GM04504 (cell line): ENCODE measurements at places on chromosomes 3 and 15.
A peak's percentile ranks its signal among the peaks of the same experiment; 100 is the strongest.

GRCh38 chr3:76131396-76132153 is 346.2 kb upstream of the ZNF717 start:
- no peak for DNase-seq

DNA sequence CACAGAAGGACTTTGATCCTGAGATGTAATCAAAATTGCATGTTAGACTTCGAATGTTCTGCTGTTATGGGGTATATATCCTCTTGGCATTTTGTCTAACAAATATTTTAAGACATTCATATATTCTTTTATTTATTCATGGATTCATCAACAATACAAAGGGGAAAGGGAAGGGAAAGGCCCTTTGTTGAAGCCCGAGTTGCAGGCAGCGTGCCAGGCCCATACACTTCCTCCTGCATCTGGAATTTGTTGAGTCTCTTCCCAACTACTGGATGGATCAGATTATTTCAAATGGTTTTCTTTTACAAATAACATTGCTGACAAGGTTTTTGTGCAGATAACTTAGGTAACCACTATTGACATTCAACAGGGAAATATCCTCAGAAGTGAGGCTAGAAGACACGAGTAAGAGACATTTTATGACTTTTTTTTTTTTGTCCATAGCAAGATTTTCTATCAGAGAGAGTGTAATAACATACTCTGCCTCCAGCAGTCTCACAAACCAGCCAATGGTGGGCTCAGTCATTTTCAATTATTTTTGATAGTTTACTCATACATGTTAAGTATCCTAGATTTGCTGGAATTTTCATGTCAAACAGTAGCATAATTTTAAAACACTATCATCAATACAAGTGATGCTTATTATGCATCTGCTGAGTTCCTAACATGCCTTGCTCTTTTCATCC is 94.3 kb downstream of the RPL39L start:
- DNase-seq = no peak

- no peak for DNase-seq
Measured at GRCh38 chr3:196969134-196969659, 564 bp upstream of the PIGZ start.

DNA sequence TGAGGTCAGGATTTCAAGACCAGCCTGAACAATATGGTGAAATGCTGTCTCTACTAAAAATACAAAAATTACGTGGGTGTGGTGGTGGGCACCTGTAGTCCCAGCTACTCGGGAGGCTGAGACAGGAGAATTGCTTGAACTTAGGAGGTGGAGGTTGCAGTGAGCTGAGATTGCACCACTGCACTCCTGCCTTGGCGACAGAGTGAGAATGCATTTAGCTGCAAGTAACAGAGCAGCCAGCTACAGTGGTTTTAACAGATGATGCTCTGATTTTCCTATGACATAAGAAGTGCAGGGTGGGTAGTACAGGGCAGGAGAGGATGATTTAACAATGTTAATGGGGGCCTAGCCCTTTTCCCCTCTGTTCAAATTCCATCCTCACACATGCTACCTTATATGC is 267.9 kb downstream of the RPLP1 start:
- DNase-seq = no peak

- DNase-seq = no peak
Measured at GRCh38 chr3:140899363-140899762, 42.3 kb upstream of the SLC25A36 start.

GRCh38 chr15:68797599-68798345 is 22.9 kb downstream of the ANP32A start:
- no peak for DNase-seq

DNA sequence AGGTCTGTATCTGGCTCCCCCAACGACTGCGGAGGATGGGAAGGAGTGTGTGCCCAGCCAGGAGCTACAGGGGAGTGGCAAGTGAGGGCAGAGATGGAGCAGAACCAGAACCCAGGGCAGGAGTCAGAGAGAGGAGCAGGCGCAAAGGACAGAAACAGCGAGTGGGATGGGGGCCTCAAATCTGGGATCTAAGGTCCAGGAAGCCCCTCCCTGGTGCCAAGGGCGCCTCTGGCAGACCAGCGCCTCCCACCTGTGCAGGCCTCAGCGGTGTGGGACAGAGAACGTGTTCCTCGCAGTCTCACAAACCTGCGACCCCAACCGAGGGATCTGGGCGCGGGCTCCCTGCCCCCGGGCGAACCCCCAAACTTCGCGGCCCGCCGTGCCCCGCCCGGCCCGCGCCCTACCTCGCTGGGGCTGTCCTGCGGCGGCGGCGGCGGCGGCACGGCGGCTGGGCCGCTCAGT is 301 bp downstream of the PCBP4 start:
- DNase-seq = no peak

DNA sequence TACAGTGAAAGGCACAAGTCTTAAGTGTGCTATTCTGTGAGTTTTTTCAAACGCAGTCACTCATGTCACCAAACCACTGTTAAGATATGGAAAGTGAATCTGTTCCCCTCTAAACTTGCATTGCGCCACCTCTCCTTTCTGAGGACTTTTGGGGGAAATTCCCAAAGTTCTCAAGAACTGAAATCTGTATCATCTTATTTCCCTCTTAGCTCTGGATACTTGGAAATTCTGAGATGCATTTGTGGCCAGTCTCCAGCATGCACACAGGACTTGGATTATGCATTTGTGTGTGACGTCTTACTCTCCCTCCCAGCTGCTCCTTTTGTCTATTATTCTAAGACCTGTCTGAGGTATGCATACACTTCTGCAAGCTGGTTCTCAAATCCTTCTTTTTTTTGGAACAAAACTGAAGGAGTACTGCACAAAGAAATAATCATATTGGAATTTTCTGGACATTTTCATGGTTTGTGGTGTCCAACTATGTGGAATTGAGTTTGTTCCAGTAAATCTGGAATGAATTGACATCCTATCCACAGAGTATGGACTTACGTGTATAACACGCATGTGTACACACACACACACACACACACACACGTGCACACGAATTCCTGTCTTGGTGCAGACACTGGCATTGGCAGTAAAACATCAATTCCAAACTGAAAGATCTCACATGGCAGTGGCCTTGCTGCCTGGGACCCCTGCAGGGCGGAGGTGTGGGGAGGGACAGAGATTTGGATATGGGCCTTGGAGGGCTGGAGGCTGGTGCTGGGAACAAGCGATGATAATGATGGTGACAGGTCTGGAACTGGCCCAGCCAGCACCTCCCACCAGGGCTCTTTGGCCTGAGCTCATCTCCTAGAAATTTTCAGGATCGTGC is 8.2 kb upstream of the LCTL start:
- DNase-seq = peak; percentile 68

DNA sequence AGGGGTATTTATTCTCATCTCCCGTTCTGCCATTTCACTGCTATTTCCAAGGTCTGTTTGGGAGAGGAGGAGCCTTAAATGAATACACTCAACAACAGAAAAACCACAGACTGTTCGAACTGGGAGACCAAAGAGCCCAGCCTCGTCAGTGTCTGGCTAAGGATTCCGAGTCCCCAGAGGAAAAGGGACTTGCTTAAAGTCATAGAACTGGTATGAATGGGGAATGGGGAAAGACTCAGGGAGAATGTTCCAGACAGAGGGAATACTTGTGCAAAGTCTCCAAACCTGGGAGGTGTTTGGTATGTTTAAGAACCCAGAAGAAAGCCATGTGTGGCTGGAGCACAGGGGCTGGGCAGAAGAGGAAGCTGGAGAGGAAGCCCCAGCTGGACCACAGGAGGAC is 46.9 kb downstream of the FAM43A start:
- DNase-seq = no peak

GRCh38 chr3:114120211-114120610 is 58.6 kb downstream of the DRD3 start:
- no peak for DNase-seq

GRCh38 chr3:15427981-15428380 is 583 bp downstream of the EAF1 start:
- DNase-seq = no peak

- no peak for DNase-seq
Measured at GRCh38 chr3:17629400-17629799, 113.0 kb downstream of the TBC1D5 start.

DNA sequence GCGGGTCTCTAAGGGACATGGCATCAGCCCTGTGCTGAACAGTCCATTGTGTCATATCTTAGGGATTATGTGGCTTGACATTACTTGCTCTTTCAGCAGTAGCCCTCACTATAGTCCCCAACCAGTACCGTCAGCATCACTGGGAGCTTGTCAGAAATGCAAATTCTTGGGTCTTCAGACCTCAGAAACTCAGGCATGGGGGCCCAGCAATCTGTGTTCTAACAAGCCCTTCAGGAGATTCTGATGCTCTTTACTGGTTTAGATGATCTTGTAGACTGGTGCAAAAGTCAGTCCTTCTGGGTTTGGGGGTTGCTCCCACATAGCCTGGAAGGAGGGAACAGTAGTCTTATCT is 39.0 kb upstream of the TRAK1 start:
- DNase-seq = no peak

DNA sequence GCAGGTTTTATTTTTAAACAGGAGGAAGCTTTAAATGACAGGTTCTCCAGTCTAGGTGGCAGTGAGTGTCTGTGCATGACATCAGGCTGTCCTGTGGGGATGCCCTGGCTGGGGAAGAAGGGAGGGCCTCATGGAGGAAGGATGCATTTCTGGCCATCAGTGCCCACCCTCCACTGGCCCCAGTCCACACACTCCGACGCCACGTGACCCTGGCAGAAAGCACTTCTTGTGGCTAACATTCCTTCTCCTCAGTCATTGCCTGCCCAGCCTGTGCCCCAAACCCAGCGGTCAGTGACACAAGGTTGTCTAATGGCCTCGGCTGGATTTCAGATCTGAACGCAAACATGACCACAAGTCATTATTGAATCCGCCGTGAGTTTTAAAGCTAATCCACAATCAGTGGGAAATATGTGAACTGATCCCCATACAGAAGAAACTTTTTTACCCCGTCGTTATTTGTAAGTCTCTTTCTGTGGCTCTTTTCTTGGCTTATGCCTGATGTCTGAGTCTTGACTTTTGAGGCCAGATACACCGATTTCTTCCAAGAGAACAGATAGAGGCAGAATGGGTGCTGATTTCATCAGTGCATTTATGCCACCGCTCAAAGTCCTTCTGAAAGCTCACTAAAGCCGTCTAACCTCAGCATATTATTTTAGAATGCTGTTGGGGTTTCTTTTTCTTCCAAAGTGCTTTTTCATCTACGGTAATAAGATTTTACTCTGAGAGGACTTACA is 17.3 kb upstream of the LRRK1 start:
- no peak for DNase-seq

- DNase-seq = peak; percentile 98
Measured at GRCh38 chr15:101201411-101202174, 50.3 kb downstream of the CHSY1 start.

- no peak for DNase-seq
Measured at GRCh38 chr3:13863965-13864595, 15.8 kb downstream of the WNT7A start.

DNA sequence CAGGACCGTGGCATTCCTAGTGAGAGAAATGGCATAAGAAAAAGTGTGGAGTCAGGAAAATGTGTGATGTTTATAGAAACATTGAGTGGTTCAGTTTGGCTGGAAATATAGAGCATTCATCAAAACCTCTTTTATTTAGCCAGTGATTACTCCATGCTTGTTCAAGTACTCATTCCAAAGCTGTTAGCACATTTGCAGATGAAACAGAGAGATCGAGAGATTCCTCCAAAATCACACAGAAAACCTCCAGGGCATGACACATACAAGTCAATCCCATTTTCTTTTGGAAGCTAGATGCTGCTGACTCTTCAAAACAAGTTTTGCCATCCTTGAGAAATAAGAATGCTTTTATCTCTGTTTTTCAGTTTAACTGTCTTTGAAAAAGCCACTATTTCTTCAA is 11.5 kb upstream of the MB21D2 start:
- DNase-seq = no peak

DNA sequence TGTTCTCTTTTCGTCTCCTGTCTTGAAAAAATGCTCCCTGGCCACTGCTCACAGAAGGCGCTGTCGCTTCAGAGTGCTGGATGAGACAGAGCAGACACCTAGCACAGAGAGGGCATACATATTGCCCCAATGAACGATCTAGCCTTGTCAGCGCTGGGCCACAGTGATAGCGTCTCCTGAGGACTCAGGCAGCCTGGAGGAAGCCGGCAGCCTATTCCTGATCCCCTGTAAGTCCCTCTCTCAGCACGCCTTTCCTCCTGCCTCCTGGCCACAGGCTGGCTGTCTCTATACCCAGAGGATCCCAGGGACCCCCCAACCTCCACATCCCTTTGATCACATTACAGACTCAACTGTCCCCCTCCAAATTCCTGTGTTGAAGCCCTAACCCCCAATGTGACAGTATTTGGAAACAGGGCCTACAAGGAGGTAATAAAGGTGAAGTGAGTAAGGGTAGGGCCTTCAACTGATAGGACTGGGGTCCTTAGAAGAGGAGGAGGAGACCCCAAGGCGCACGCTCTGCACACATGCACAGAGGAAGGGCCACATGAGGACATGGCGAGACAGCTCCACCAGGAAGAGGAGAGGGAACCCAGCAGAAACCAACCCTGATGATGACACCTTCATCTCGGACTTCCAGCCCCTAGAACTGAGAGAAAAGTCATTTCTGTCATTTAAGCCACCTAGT is 7.5 kb downstream of the PLA2G4F start:
- DNase-seq = no peak

- no peak for DNase-seq
Measured at GRCh38 chr3:10232137-10232536, 16.1 kb upstream of the TATDN2 start.

DNA sequence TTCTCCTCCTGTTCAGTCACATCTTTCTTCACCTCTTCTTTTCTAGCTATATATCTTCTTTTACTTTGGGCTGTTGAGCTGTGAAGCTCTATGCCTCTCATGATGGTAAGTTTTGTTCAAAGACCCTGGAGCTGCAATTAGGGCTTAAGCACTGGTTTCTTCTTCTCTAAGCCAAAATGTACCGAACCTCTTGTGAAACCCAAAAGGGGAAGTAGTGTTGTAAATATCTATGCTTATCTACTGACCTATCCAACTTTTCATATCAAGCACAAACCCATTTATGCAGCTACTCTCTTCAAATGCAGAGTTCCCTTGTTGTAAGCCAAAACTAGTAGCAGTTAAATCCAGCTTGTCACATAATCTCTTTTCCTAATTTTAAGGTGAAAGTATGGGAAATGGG is 123.6 kb upstream of the CD96 start:
- no peak for DNase-seq

GRCh38 chr3:66655044-66655443 is 154.2 kb upstream of the LRIG1 start:
- DNase-seq = no peak

- no peak for DNase-seq
Measured at GRCh38 chr15:68679161-68679560, 100.4 kb downstream of the CORO2B start.

DNA sequence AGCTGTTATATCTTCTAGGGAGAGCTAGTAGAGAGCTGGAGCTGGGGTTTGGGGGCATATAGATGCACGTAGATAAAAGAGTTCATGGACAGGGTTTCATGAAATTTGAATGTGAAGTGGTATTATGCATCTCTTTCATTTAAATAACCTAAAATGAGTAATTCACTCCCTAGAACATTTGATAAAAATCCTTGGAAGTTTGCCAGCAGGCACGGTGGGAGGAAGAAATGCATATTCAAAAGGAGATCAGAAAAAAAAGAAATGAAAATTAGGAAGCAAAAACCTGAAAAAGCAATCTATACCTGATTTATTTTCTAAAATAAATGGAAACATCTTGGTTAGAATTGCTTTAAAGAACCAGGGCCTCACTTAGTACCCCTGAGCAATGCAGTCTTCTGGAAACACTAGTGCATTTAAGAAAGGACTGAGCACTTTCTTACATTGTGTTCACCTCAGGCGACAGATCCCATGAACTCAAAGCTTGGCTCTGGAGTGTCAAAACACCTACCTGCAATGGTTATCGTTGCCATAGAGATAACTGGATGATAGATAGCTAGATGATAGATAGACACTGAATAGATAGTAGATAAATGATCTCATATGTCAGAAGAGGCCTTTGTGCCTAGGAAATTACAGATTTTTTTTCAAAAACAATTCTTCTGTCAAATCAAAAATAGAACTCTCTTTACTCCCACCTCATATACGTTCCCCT is 458.6 kb upstream of the THRB start:
- DNase-seq = no peak
